Stimulated activated CD4-positive, alpha-beta T cell treated with anti-CD3 and anti-CD28 coated beads, Interleukin-4, amount 100 ng/mL, for 24 hours (primary cell): ENCODE measurements at places on chromosomes 4 and X.

DNA sequence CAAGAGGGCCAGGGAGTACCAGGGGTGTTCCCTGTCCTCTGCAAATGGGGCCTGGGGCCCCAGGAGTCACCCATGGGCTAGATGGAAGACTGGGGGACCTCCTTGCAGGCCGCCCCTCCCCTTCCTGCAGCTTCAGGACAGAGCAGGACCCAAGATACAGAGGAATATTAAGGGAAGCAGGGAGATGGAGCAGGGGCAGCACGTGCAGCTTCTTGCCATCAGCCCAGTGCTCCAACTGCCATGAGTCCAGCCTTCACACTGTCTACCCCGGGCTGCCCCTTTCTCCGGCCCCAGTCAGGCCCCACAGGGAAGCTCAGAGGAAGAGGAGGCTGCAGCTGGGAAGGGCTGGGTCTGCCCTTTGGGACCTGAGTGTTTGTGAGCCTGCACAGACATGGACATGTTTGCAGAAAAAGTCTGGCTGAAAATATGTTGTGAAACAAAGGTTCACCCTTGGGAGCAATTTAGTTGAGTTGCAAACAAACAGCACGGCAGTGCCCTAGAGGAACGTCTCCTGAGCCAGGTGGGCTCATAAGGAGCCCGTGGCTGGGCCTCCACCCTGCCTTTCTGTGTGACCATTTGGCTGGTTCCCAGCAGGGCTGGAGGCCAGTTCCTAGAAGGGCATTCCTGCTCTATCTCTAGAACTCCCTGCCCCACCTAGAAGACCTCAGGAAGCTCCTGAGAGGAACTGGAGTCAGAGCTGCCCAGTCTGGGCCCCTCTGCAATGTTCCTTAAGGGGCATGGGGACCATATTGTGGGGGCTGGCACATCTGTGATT is 8.9 kb downstream of the FATE1 start:
- DNase-seq, result no peak

DNA sequence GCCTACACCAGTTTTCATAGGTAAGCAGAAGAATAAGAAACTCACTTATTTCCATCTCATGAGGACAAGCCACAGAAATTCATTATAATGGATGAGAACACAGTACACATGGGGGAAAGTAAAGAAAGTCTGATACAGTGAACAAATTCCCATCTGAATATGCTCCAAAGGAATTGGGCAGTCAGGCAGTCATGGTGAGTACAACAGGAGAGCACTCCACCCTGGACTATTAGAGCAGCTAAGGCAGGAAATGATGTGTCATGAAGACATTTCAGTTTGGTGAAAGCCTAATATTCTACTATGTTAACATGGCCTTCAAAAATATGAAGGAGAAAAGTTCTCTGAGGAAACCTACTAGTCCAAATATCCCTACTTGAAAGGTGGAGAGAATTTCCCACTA is 92.0 kb upstream of the PRDX4 start:
- DNase-seq, result no peak

GRCh38 chrX:3425031-3425430 is 78.6 kb upstream of the MXRA5 start:
- DNase-seq, result no peak

GRCh38 chr4:95539106-95539505 is 9.7 kb downstream of the UNC5C start:
- no peak for DNase-seq

DNA sequence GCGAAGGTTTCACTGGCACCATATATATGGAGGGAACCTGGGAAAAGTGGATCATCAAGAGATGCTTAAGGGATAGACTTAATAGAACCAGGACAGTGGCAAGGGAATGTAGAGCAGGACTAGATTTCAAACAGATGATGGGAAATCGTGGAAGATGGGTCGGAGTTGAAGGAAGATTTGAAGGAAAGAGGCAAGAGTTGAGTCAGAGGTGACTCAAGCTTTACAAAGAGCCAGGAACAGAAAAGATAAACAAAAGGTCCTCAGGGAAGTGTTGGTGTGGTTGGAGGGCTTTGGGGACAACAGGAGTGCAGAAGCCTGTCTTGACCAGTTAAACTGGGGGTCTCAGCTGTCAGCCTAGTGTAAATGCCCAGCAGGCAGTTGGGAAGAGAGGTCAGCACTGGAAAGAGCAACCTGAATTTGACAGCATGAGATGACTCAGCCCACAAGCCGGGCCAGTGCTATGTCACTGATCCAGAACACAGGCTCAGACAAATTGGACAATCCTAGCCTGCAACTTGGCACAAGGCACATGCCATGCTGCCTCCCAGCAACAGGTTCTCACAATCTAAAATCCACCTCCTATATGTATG is 230.5 kb downstream of the IDS start:
- no peak for DNase-seq

GRCh38 chr4:1477045-1477840 is 71.0 kb upstream of the NKX1-1 start:
- DNase-seq, result no peak

DNA sequence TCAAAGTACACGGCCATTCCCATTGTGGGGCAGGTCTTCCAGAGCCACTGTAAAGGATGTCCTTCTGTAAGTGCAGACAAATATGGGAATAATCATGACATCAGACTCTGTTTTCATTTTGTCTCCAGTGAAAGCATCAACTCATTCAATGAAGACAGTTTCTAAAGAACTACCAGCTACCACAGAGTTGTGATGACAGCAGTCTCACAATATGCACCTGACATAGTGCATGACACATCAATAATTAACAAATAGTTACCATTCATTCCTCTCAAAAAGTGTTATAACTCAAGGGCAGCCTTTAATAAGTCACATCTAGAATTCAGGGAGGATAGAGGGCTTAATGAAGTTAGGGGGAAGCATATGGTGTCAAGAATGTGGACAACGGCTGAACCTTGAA is 20.2 kb downstream of the MTTP start:
- DNase-seq, result no peak

- no peak for DNase-seq
Measured at GRCh38 chr4:184850431-184851199, 24.8 kb upstream of the ACSL1 start.

- no peak for DNase-seq
Measured at GRCh38 chr4:152374606-152375285, 161.1 kb downstream of the FBXW7 start.

DNA sequence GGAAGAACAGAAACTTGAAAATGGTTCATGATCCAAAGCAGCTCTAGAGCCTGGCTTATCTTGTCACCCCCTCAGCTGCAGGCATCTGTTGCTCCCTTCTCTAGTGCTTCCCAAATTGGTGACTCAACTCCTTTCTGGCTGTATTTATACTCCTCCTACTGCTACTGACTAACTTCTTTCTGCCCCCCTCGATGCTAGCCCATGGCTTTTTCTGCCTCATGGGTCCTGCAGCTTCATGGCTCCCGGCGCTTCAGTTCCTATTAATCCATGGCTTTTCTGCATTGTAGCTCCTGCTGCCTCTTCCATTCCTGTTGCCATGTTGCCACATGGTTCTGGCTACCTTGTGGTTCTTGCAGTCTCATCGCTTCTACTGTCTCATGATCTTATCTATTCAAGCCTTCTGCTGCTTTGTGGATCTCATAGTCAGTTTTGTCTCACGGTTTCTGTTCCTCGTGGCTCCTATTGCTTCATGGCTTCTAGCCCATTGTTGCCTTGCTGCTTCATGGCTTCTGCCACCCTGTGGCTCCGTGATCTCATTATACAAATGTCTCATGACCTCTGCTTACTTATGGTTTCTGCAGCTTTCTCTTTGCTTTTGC is 48.1 kb downstream of the SMC1A start:
- DNase-seq, result no peak

DNA sequence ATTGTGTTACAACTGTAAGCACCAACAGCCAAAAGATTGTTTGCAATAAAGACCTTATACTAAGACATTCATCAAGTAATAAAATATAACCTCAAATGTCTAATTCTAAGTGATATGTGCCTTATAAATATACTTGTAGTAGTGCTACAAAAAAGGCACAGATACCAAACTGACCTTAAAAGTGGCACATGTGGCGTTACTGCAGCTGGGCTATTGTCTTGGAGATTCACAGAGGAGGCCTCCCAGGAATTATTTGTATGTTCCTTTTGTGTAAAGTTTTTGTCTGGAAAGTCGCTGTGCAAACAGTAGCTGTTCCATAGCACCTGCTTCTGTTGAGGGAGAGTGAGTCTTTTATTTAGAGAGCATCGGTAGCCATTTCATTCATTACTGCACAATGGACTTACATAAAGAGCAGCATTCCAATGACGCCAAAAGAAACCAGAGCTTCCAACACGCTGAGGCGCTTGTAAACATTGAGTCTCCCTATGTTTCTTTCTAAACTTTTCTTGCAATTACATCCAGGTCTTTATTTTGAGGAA is 143.7 kb downstream of the RPA4 start:
- DNase-seq, result no peak

GRCh38 chrX:71954458-71954857 is 43.8 kb downstream of the NHSL2 start:
- DNase-seq, result no peak

- DNase-seq, result no peak
Measured at GRCh38 chr4:70577220-70577927, 14.7 kb upstream of the AMBN start.

GRCh38 chrX:39492497-39493162 is 605.1 kb downstream of the BCOR start:
- DNase-seq, result no peak

GRCh38 chr4:28481565-28481964 is 1620.9 kb downstream of the STIM2 start:
- no peak for DNase-seq

- no peak for DNase-seq
Measured at GRCh38 chr4:56535915-56536314, 30.3 kb downstream of the ARL9 start.

- no peak for DNase-seq
Measured at GRCh38 chrX:10622197-10622596, 1.8 kb upstream of the MID1 start.

DNA sequence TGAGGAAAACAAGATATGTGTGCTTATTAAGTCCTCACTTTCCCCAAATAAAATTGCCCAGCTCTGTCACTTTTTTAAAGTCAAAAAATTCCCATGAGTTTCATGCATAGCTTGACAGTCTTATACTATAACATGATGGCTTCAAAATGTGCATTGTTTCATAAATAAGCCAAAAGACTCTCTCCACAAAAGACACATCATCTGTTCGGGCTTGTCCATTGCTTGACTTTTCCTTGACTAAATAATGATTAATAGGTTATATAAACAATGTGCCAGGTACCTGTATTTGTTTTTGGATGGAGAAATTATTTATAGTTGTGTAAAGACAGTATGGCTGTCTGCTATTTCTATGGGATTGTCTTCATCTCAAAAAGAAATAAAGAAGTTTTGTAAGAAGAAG is 329.2 kb upstream of the KLF3 start:
- DNase-seq, result no peak

GRCh38 chr4:142700531-142700930 is 145.6 kb downstream of the INPP4B start:
- no peak for DNase-seq

GRCh38 chr4:7506119-7506518 is 71.4 kb upstream of the PSAPL1 start:
- DNase-seq, result no peak

- peak; percentile 23 for DNase-seq
Measured at GRCh38 chrX:150697641-150698040, 4.4 kb downstream of the MTMR1 start.

DNA sequence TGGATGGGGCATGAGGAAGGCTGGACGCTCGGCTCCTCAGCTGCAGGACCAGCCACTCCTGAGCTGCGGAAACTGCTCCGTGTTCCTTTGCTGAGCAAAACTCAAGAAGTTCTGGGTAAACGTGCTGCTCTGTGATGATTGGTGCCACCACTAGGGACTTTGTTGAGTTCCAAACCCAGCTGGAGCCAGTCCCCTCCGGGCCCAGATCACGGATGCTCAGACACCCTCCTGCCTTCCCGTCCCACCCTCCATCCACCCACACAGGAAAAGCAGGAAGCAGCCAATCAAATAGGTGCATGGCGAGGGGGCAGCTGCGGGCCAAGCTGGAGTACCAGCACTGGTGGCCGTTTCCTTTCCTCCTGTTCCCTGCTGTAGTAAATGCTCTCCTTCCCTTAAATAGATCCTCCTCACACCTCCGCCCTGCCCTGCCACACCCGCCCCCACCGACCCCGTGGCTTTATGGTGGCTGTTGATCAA is 68.0 kb downstream of the ADRA2C start:
- no peak for DNase-seq

- no peak for DNase-seq
Measured at GRCh38 chr4:24055623-24056022, 165.8 kb upstream of the PPARGC1A start.

DNA sequence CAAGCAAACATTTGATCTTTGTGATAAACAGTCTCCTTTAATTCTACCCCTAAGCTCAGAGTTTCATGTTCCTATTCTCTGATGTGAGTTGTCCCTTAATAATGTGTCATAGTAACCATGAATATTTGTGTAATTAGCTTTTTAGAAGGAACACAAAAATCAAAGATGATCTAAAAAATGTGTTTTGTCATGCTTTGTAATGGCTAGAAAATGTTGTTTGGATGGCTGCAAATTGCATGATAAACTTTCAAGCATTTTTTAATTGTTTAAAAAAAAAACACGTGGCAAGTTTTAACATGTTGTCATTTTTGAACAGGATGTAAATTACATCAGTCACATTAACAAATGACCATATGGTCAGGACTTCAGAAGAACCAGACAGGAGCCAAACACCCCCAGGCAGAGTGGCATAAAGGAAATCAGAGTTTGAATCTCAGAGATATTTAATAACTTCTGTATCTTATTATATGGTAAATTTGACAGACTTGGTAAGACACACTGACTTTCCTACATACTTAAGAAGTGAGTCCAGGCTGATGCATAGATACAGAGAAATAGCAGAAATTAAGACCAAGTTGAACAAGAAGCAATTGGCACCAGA is 223.9 kb upstream of the VEGFC start:
- no peak for DNase-seq

DNA sequence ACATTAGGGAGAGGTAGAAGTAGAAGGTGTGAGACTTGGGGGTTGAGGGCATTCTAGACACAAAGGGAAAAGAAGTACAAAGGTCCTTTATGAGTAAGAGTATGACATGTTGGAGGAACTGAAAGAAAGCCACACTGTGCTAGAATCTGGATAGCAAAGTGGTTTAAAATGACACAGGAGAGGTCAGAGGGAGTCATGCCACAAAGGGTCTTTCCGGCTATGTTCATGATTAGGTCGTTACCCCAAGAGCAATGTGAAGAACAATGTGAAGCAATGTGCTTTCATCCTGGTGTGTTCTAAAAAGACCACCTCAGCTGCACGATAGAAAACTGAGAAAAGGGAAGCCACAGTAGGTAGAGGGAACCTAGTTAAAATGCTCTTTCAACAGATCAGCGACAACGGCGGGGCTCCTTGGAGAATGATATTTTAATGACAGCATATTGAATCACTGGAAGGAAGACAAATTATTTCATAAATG is 29.2 kb downstream of the SMIM14 start:
- DNase-seq, result no peak

- no peak for DNase-seq
Measured at GRCh38 chr4:15344041-15344440, 83.8 kb upstream of the C1QTNF7 start.

GRCh38 chr4:33411182-33411581 is 2691.0 kb downstream of the PCDH7 start:
- DNase-seq, result no peak
